Vagina (tissue), 2 donors: ENCODE measurements at places on chromosomes 16 and 17. TPM values are rescaled to one million over a fixed set of nuclear protein-coding genes. Genes with fewer than 3 reads are reported as not detected.

The BCAS3 gene
- 33.1 TPM for total RNA-seq

GRCh38 chr16:29025218-29025617 lies 40.4 kb downstream of the LAT start:
- DNase-seq: no peak

- DNase-seq: no peak
Measured at GRCh38 chr16:14211856-14212543, 140.9 kb downstream of the MRTFB start.

DNA sequence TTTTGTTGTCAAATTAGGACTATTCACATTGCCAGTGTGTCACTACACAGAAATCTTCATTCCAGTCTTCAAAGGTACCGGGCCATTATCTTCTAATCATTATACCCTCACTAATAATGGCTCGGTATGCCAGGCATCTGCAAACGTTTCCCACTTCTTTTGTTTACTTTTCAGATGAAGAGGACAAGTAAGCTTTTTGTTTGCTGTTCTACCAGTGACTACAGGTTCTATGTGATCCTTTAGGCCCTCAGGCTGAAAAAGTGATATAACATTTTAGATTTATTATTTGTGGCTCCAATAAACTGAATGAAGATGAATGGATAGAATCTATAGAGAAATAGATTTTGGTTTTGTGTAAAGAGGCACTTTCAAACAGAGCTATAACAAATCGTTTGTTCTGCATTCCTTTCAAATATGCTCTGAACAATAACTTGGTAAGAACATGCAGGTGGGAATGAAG lies 403 bp upstream of the KRTAP3-1 start:
- DNase-seq: no peak

The CDH5 gene
- total RNA-seq: 38.3 TPM

- DNase-seq: no peak
Measured at GRCh38 chr17:51346218-51346982, 86.1 kb downstream of the UTP18 start.

The CRHR1 gene
- 4.2 TPM for total RNA-seq

- no peak for DNase-seq
Measured at GRCh38 chr17:45223539-45224528, 2.1 kb downstream of the FMNL1 start.

The ST6GALNAC1 gene
- total RNA-seq: 4.4 TPM

DNA sequence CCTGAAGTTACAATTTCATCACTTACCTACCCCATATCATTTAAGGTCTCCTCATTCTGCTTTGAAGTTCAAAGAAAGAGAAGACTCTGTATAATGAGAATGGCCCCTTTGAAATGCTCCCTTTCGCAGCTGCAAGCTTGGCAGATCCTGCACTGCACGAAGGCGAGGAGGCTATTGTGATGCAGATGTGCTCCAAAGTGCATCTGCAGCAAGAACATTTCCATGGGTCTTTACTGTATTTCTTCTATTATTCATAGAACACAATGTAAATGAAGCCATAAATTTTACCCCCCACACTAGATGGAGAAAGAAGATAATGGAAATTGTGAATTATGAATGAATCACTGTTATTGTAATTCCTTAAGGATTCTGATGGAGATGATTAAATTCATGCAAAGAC lies 178.7 kb downstream of the CHD9NB start:
- no peak for DNase-seq

The ZNF207 gene
- total RNA-seq: 193 TPM

The RASL10B gene
- 9.1 TPM for total RNA-seq

The PSME3 gene
- total RNA-seq: 70.0 TPM

The NECAB2 gene
- total RNA-seq: not detected

DNA sequence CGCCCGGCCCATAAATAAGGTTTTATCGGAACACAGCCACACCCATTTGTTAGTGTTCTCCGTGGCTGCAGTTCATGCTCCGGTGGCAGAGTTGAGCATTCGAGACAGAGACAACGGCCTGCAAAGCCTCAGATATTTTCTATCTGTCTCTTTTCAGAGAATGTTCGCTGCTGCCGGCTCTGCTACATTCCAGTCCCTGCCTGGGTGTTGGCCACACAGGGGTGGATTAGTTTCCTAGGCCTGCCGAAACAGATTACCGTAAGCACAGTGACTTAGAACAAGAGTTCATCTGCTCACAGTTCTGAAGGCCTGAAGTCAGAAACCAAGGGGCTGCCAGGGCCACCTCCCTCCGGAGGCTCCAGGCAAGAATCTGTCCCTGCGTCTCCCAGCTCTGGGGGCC lies 19.1 kb upstream of the GSG1L start:
- no peak for DNase-seq

DNA sequence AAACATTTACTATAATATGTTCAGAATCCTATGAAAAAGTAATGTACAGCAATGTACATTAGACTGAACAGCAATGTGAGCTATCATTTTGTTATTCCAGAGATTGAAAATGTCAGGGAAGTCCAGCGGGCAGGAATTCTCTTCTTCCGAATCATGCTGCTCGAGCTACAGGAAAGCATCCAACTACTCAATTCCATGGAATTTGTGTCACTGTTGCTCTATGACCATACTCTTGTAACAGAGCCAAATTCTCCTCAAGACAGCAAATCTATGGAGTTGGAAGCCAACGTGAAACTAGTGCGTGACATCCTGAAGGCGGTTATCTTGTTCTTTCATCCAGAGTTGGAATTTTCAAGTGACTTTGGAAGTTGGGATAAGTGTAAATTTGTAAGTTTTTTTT lies 24.8 kb upstream of the NSRP1 start:
- no peak for DNase-seq

- no peak for DNase-seq
Measured at GRCh38 chr17:12744298-12744697, 45.0 kb upstream of the ARHGAP44 start.

The PPL gene
- 391 TPM for total RNA-seq

DNA sequence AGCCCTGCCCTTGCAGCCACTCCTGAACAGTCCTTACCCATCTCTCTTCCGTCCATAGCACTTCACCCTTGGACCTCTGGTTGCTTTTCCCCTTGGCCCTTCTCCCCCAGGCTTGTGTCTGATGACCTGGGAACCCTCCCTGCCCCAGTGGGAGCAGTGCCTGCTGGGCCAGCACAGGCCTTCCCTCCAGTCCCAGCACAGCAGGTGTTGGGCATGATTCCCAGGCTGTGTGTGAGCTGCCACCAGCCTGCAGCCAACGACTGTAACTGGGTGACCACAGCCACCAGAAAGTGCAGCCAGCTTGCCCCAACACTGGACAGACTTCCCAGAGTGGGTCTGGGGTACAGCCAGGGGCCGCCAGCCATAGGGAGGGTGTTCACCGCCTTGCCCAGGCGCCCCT lies 30.0 kb downstream of the CRAMP1 start:
- no peak for DNase-seq

- no peak for DNase-seq
Measured at GRCh38 chr17:48868916-48869500, 23.6 kb upstream of the ATP5MC1 start.

DNA sequence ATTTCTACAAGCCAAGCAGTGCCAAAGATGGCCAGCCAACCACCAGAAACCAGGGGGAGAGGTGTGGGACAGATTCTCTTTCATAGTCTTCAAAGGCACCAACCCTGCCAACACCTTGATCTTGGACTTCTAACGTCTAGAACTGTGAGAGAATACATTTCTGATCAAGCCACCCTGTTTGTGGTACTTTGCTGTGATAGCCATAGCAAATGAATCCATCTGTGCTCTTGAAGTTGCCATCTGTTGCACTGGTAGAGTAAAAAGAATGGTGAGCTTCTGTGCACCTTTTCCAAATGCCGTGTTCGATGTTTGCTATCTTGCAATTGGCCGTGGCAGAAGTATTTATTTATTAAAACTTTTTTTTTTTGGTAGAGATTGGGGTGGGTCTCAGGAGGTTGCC lies 16.7 kb upstream of the ADGRG1 start:
- DNase-seq: no peak

The KRT40 gene
- total RNA-seq: not detected

The RAC3 gene
- 12.8 TPM for total RNA-seq
